DMS53 (cell line): ENCODE measurements at places on chromosomes 2 and 18.

- DNase-seq: no peak
Measured at GRCh38 chr18:25329783-25330182, 22.2 kb downstream of the ZNF521 start.

DNA sequence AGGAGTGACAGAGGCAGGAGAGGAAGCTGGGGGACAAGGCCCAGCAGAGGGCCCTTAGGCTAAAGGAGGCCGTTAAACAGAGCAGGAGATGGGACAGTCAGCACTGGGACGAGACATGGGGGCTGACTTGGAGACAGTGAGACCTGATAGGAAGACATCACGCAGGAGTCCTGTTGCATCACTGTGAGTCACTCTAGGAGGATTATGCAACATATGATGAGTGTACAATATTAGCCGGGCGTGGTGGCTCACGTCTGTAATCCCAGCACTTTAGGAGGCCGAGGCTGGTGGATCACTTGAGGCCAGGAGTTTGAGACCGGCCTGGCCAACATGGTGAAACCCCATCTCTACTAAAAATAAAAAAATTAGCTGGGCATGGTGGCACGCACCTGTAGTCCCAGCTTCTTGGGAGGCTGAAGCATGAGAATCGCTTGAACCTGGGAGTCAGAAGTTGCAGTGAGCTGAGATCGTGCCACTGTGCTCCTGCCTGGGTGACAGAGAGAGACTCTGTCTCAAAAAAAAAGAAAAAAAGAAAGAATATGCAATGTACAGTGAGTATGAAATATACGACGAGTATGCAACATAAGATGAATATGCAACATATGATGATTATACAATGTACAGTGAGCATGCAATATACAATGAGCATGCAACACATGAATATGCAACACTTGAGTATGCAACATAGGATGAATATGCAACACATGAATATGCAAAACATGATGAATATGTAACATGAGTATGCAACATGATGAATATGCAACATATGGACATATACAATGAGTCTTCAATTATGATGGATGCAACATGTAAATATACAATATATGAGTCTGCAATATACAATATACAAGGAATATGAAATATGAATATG is 83.3 kb upstream of the ID2 start:
- peak; percentile 15 for DNase-seq

GRCh38 chr2:229835596-229836283 is 86.1 kb downstream of the TRIP12 start:
- DNase-seq: no peak

DNA sequence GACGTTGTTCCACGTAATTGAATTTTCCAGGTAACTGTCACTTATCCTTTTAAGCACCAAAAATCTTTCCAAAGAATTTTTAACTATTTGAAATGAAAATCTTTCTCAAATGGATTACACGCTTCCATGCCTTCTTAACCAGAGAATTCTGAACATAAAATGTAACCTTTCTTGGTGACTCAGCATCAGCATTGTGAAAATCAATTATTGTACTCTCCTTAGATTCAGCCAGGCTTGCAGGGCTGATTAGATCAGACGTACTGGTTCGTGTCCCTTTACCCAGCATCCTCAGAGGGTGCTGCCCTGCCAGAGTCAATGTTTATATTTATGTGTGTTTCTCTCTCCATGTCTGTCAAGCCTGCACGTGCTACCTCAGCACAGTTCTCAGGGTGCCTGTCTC is 623.9 kb downstream of the CNTNAP5 start:
- no peak for DNase-seq

GRCh38 chr2:59575191-59575590 is 978.3 kb downstream of the BCL11A start:
- DNase-seq: no peak

- no peak for DNase-seq
Measured at GRCh38 chr18:68033466-68033865, 516.9 kb upstream of the DSEL start.

GRCh38 chr2:71499691-71500090 is 46.3 kb downstream of the DYSF start:
- DNase-seq: no peak

GRCh38 chr2:122079844-122080243 is 324.4 kb downstream of the TSN start:
- no peak for DNase-seq

DNA sequence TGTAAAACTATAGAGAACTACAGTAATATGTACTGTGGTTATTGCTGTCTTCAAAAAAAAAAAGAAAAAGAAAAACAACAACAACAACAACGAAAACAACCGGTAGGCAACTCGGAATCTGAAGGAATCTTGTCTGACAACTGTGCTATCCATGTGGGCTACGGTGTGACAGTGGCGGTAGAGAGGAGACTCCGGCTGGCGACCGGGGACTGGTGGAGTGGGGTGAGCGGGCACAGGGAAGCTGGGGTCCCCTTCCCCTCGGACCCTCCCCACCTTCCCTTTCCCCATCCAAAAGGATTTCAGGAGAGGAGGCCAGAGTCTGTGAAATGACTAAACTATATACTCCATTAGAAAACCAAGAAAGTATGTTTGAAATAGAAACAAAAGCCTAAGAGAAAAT is 22.9 kb downstream of the IGFBP5 start:
- DNase-seq: no peak

GRCh38 chr18:78719821-78720220 is 259.8 kb upstream of the SALL3 start:
- no peak for DNase-seq

- no peak for DNase-seq
Measured at GRCh38 chr2:164760179-164760578, 81.4 kb downstream of the COBLL1 start.

GRCh38 chr2:16736633-16737032 is 71.0 kb upstream of the CYRIA start:
- DNase-seq: no peak

DNA sequence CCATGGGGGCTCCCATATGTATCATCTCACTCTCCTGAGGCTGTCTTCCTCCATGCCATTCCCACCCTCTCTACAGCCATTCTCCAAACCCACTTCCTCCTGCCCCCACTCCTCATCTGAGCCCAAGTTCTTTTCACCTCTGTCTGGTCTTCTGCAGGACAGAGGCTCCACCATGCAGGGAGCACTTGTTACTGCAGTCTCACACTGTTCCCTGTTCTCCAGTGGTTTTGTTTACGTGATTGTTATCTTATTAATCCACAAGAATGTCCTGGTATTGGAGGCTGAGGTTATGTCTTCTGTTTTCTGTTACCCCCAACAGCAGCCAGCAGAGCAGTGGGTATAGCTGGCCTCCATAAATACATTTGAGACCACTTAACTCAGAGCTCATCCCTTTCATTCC is 51.4 kb downstream of the PAX8 start:
- no peak for DNase-seq

- DNase-seq: no peak
Measured at GRCh38 chr2:190819840-190820301, 60.8 kb upstream of the GLS start.

DNA sequence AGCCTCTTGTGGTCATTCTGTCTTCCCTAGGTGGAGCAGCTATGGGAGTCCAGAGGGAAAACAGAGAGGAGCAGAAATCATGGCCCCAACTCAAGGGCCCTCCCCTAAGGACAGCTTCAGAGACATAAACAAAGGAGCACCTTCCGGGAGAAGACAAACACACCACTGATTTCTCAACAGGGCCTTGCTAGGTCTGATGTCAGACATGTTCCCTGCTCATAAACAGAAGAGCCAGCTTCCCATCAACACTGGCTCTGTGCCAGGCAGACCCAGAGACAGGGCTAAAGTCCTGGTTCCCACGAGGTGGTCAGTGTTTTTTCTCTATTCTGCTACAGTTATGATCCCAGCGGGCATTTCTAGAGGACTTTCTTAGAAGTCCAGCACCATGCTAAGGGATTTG is 19.3 kb downstream of the CXCR2 start:
- no peak for DNase-seq

- no peak for DNase-seq
Measured at GRCh38 chr2:133477616-133477990, 90.7 kb downstream of the NCKAP5 start.

- peak; percentile 5 for DNase-seq
Measured at GRCh38 chr2:19299032-19299431, 59.4 kb downstream of the OSR1 start.

- no peak for DNase-seq
Measured at GRCh38 chr2:241616168-241617125, 20.5 kb downstream of the THAP4 start.

DNA sequence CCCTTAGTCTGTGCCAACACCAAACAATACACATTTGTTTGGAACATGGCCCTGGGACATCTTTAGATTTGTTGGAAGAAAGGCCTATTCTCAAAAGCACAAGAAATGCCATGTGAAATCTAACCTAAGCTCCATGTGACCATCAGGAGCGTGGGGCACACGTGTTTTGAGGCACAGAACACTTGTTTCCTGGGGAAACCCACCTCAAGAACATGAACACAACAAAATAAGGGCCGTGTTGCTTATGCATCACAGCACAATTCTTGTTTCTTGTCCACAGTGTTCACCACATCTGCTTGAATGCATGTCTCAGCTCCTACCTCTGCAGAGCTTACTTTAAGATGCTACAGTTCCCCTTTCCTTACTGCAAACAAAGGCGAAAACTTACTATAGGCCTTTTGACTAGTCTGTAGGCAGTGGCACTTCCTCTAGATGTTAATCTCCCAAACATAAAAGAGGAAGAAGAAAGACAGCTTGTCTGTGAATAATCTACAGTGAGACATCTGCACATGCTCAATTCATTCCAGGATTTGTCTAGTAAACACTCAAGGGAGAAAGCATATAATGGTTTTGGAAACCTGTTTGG is 165.0 kb downstream of the ANKRD44 start:
- DNase-seq: peak; percentile 88

DNA sequence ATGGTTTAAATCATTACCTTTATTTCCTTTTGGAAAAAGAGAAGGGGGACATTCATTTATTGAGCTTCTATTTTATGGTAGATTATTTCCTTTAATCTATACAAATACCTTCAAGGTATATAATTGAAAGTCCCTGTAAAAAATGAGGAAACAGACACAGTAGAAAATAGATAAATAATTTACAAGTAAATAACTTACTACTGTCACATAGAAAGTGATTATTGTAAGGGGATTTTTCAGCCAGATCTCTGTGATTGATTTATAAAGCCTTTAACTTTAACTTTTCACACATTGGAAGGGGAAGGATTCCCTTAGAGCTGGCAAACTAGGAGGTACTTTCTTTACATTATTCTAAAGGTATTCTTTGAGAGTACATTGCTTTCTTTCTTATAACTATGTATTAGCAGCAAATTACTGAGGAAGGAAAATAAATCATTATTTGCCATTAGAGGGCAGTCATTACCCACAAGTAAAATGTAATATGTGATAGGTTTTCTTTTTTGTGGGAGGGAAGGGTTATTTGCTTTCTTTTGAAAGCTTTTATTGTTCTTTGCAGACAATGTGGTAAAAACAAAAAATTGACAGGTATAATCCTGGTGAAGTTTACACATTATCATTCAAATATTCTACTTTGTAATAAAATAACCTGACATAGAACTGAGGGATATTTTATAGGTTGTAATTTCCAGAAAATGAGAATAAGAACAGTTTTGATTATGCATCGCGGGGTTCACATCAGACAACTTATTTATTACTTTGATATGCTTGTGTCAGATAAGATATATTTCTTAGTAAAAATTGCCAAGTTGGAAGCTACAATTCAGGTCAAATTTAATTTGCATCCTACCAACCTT is 24.8 kb upstream of the RPE start:
- DNase-seq: peak; percentile 61

DNA sequence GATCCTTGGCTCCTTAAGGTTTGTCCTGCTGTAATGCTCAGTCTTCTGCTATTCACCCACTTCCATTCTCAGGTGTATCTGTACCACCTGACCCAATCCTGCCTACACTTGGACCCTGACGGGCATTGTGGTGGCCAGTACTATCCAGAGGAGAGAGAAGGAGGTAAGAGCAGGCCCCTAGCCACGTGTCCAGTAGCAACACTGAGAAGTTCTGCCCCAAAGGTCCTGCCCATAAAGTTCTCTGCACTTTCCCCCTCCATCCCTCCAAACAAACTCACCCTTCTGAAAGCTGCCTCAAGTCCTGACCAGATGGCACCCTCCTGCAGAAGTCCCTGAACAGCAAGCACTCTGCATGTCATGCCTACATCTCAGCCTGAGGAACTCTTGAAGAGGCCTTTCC is 18.3 kb downstream of the TTC32 start:
- no peak for DNase-seq
